Fibroblast of lung (primary cell): ENCODE measurements at places on chromosomes 3 and 15.

GRCh38 chr3:117165176-117165575 is 455.6 kb downstream of the TUSC7 start:
- DNase-seq = no peak

GRCh38 chr15:39741258-39741657 is 41.4 kb downstream of the FSIP1 start:
- DNase-seq = peak; percentile 51

DNA sequence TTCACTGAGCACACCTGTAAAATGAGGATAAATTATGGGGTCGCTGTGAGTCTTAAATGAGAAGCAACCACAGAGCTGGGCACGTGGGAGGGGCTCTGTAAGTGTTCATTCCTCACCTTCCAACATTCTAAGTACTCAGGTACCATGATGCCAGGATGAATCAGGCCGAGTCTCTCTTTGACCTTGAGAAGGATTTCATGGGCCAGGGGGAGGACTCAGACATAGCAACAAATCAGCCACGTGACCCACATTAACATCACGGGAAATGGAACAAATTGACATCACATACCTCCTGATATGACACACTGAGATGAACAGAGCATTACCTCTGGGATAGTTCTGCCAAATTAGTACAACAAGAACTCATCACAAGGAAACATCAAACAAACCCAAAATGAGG is 35.2 kb upstream of the USP3 start:
- DNase-seq = no peak

DNA sequence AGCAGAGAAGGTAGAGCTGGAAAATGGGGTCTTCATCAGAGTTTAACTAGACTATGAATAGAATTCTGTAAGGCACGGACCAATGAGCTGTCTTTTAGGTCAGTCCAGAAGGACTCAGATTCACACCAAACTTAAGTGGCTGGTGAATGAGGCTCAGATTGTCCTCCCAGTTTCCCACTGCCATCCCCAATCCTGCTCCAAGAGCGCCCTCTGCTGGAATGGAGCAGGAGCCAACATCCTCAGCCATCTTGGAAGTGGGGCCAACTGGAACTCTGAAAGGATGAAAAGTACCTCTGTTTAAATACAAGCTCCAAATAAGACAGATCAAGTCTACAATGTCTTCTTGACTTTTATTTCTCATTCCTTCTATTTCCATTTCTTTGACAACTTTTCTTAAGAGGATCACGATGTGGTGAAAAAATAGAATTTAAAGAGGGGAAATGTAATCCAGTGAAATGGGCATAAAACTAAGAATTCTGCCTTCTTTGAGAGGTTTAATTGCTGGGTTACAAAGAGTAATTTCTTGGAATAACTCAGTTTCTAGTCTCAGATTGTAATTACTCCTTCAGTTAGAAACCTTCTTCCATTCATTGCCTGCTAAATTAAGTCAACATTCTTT is 217.1 kb upstream of the TPRG1 start:
- DNase-seq = peak; percentile 93

- no peak for DNase-seq
These were observed 146.1 kb downstream of the AQP9 start for GRCh38 chr15:58284293-58284692.

- DNase-seq = no peak
These were observed 34.0 kb upstream of the PCSK6 start for GRCh38 chr15:101523560-101523940.

GRCh38 chr15:57333487-57333886 is 42.8 kb upstream of the CGNL1 start:
- peak; percentile 81 for DNase-seq

GRCh38 chr3:56795829-56796185 is 5.9 kb downstream of the ARHGEF3 start:
- no peak for DNase-seq

DNA sequence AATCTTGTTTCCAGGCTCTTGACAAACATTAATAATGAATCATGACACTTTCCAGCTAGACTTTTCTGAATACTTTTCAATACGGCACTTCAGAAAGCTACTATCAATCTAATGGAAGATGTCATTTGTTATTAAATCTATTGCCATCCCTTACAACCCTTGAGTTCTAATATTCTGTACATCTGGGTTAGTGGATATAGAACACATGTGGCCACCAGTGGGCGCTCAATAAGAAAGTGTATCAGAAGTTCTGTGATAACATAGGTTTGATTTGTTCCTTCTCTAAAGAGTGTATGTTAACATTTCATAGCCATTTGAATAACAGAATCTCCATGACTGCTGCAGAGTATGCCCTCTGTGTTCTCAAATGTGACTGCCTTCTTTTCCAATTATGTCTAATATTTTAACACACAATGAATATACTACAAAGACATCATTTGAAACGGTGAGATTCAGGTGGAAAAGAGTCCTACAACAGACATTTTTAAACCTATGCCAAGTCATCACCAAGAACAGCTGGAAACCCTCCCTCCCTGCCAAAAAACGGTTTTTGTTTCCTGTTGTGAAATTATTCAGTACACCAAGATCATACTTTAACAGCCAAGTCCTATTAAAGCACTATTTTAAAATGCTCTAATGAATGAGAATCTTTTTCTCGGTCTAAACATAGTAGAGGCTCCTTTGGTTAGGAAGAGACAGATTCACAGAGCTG is 22.2 kb downstream of the ALDH1A2 start:
- peak; percentile 17 for DNase-seq

DNA sequence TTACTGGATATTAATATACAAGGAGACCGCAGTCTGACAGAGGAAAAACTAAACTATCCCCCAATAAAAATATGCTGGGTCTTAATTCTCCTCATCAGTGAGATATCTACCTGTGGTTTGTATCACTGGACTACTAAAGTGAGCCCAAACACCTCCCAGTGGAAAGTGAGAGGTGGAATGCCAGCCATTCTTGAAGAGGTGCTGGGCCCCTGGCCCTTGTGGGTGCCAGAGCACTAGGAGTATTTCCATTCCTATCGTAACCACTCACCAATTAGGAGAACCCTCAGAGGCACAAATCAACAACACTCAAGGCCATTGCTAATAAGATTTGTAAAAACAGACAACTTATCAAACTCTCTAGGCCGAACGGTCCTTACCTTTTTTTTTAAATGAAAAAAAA is 121.5 kb upstream of the TSPAN3 start:
- no peak for DNase-seq

GRCh38 chr3:49411535-49411967 is 225 bp downstream of the RHOA start:
- DNase-seq = no peak

GRCh38 chr3:152638707-152639450 is 196.1 kb upstream of the P2RY1 start:
- peak; percentile 29 for DNase-seq
